ENCODE measurements at places on chromosomes 12 and 14. TPM values are rescaled to one million over a fixed set of nuclear protein-coding genes. Genes with fewer than 3 reads are reported as not detected.

DNA sequence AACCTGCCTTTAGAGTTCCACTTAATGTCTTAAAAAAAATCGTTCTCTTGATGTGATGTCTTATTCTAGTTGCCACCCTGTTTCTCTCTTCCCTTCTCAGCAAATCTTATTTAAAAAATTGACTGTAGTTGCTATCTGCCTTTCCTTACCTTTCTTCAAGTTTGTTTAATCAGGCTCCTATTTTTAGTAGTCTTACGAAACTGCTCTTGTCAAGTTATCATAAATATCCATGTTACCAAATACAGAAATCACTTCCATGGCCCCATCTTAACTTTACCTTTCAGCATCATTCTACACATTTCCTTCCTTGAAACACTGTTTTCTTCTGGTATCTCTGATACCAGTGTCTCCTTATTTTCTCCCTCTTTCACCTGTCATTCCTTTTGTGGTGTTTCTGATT, 227.3 kb downstream of the ERC1 start:
- DNase-seq, result no peak

DNA sequence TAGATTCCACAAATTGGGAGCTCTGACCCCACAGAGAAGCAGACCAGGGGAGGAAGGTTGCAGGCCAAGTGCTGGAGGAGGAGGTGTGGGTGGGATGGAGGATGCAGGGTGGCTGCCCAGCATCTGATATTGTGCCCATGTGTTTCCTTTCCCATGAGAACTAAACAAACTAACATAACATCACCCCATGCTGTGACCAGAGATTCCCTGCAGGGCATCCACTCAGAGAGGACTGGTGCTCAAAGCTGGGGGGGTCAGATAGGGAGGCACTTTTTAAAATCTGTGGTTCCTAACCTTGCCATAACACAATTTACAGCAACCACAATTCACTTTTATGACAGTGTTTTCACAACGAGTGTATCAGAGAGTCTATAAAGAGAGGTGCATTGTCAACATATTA, 1277.6 kb downstream of the AACS start:
- peak; percentile 14 for DNase-seq

DNA sequence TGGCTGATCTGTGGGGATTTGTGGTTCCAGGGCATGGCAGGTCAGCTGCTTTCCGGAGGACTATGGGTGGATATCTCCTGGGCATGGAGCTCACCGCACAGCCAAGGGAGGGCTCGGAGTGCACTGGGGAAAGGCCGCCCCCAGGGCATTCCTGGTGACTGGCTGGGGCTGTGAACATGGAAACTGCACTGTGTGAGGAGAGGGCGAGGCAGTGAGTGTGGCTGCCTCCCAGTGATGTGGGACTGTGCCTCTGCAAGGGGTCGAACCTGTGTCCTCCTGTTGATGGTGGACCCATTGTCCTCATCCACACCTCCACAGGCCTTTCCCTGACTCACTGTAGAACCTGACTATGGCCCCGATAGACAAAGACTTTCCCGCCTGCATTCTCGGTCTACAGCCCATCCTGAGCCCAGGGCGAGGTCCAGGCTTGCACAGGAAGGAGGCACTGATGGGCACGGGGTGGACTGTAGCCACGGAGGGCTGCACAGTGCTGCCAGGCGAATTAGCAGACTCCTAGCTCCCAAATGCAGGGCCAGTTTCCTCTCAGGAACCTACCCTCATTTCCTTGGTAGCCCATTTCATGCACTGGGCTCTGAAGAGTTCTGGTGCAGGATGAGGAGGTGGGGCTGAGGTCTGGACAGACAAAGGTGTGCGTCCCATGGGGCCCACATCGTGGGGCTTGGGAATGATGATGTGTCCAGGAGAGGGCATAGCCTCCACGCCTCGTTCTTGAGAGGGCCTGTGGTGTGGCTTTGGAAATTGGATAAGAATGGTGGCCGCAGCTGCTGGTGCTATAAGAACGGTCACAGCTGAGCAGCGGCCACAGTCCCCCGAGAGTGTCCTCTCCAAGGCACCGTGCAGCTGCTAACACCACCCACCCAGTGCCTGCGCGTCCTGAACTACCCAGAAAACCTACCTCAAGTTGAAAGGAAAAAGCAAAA, 415.1 kb downstream of the TMEM121 start:
- DNase-seq, result no peak

DNA sequence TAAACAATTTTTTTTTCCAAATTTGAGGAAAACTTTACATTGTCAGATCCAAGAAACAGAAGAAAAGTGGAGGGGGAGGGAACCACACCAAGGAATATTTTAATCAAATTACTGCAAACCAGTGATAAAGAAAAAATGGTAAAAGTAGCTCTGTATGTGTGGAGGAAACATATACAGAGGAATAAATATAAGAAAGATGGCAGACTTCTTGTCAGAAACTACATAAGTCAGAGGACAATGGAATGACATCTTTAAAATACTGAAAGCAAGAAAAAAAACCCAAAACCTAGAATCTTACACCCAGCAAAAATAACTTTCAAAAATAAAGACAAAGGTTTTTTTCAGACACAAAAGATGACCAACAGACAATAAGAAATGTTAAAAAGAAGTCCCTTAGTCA, 10.2 kb upstream of the LLPH start:
- DNase-seq, result no peak

TAS2R50 gene
- total RNA-seq, result 0.34 TPM

All from Daoy (cell line).